ENCODE measurements at places on chromosomes 3 and 15.

GRCh38 chr3:85476891-85477495 lies 518.2 kb downstream of the CADM2 start:
- DNase-seq: no peak

- no peak for DNase-seq
Measured at GRCh38 chr15:23629234-23629805, 18.3 kb downstream of the MAGEL2 start.

GRCh38 chr3:161551697-161552096 lies 55.1 kb downstream of the OTOL1 start:
- no peak for DNase-seq

- no peak for DNase-seq
Measured at GRCh38 chr15:67280217-67280616, 25.6 kb downstream of the IQCH start.

GRCh38 chr3:67558426-67558825 lies 96.0 kb downstream of the SUCLG2 start:
- DNase-seq: no peak

DNA sequence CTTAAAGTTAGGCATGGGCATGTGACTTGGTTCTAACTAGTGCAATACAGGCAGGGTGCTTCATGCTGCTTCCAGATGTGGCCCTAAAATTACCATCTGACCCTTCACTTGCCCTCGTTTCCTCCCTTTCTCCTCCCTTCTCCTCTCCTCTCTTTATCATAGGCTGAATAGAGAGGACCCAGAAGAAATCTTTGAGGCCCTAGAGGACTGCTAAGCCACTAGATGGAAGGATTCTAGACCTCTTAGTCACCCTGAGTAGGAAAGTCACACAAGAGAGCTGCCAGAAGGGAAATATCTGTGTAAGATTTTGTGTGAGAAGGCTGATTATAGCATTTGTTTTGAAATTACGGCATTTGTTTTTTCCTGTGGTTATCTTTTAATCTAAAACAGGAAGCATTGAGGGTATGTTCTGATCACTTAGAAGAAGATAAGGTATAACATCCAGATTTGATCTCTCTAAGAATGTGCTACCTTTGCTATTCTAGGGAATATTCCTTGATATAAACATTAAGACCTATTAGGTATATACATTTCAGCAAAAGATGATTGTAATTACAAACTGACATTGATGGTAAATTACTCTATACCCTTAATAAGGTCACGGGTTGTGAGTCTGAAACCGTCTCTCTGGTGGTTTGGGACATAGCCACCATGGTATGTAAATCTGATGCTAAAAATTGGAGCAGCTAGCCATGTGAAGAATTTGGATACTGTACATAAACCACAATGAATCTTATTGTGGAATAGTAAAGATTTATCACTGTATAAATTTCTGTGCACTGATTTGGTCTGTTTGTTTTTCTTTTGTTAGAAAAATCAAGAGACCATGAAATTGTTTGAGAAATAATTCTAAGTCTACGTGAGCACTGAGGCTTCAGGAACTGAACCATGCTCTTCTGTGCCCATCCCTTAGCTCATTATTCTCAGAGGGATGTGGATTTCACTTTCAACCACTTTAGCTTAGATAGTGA lies 84.1 kb downstream of the TP63 start:
- DNase-seq: no peak

GRCh38 chr15:75460646-75461045 lies 9.2 kb upstream of the SIN3A start:
- no peak for DNase-seq

GRCh38 chr3:121852256-121852655 lies 17.2 kb downstream of the EAF2 start:
- no peak for DNase-seq

DNA sequence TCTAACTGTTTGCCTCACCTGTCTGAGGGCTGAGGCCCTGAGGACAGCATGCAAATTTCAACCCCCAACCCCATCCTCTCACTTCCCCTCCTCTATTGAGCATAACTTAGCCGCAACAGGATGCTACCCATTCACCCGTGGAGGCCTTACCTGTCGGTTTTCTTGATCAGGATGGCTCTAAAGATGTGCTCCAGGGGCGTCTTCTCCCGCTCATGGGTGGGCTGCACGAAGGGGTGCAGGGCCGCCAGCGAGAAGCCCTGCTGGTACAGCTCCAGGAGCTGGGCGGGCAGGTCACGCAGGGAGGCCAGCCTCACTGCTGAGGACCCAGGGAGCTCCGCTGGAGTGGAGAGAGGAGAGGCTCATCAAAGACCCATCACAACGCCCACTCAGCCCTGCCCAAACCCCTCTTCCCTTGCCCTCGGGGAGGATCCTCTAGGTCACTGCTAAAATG lies 79.8 kb downstream of the RFTN1 start:
- DNase-seq: no peak

GRCh38 chr15:92059036-92059970 lies 205.8 kb downstream of the SLCO3A1 start:
- DNase-seq: no peak

GRCh38 chr3:87997966-87998365 lies 60.8 kb downstream of the CGGBP1 start:
- DNase-seq: no peak
